Hepatic stellate cell (primary cell): ENCODE measurements at places on chromosomes 5 and 9.

- no peak for DNase-seq
Measured at GRCh38 chr5:58075907-58076306, 384.0 kb downstream of the PLK2 start.

GRCh38 chr5:37896159-37896558 is 56.3 kb upstream of the GDNF start:
- no peak for DNase-seq

- no peak for DNase-seq
Measured at GRCh38 chr9:124298646-124299235, 41.0 kb downstream of the NEK6 start.

GRCh38 chr9:127393645-127394044 is 3.3 kb upstream of the SLC2A8 start:
- DNase-seq, result no peak

GRCh38 chr5:9691261-9691660 is 61.1 kb upstream of the TAS2R1 start:
- DNase-seq, result no peak

DNA sequence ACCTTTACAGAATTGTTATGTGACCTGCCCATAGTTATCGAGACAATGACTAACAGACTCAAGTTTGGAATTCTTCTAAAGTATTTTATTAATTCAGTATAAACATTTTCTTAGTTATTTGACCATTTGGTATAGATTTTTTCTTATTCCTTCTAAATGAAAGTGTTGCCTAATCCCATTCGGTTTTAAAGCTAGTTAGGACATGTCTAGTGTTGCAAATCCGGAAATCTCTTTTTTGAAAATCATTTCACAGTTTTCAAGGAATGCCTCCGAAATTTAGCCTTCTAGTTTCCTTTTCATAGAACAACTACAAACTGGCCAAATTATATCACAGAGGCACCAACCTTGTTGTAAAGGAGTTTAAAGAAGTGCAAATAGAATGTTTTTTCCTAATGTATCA is 171.8 kb downstream of the XRCC4 start:
- DNase-seq, result no peak

DNA sequence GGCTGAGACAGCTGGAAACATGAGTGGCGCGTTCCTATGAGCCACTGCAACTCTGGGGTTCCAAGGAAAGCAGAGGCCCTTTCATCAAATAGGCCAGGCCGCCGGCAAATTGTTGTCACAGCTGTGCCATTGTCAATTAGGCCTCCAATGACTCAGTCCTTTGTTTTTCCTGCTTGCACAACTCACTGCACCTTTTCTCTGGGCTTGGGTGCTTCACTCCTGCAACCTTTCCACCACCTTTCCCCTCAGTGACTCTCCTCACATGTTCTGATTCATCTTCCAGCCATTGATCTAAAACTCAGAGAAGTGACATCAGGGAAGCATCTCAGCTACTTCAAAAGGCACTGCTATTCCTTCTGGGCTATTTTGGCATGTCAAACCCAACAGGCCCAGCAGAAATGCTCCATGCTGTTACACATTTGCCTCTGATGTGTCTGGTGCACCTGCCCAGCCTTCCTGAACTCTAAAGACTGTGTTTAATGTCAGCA is 653.7 kb downstream of the NR2F1-AS1 start:
- no peak for DNase-seq

DNA sequence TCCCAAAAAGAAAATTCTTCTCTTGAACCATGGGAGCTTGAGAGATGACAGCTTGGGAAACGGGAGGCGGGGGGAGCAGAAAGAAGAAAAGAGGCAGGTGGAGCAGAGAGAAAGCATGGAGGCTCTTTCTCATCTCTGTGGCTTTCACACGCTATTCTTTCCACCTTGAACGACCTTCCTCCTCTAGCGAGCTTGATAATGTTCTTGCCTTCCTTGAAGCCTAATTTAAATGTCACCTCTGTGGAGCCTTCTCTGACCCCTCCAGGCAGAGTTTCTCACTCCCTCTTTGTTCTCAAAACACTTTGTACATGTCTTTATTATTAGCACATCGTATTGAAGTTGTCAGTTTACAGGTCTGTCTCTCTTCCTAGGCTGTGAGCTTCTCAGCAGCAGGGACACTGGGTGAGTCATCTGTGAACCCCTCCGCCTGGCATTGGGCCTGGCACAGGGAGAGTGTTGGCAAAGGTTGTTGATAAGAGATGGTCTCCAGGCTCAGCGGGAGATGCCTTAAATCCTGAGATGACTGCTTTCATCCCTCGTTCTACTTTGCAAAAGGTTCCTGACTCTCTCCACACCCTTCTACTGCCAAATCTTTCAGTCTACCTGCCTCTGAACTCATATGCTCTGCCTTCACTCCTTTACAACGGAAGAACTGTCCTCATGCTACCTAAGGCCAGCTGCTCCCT is 14.1 kb upstream of the STRBP start:
- DNase-seq, result no peak
